Endothelial cell of umbilical vein (primary cell): ENCODE measurements at places on chromosomes 3 and 15. TPM values are rescaled to one million over a fixed set of nuclear protein-coding genes. Genes with fewer than 3 reads are reported as not detected.
A peak's percentile ranks its signal among the peaks of the same experiment; 100 is the strongest.

Gene HIGD2B
- not detected in 2 replicates for total RNA-seq

Gene FHIT
- total RNA-seq, result 2.2 and 3.1 TPM in 2 replicates

Gene MINDY4B
- total RNA-seq, result not detected in 2 replicates

Gene HTR3E
- not detected in 2 replicates for total RNA-seq

Gene ALDH1A3
- total RNA-seq, result 5.8 TPM in 2 replicates

Gene CLSTN2
- total RNA-seq, result 0.38 TPM in 1 of 2 replicates, not detected in the other

Gene TMEM40
- not detected in 2 replicates for total RNA-seq

Gene SH2D7
- not detected in 2 replicates for total RNA-seq

Gene CCDC66
- total RNA-seq, result 20.4 and 20.7 TPM in 2 replicates

Gene CP
- total RNA-seq, result not detected in 2 replicates

Gene NR2F2
- total RNA-seq, result 153 and 182 TPM in 2 replicates

DNA sequence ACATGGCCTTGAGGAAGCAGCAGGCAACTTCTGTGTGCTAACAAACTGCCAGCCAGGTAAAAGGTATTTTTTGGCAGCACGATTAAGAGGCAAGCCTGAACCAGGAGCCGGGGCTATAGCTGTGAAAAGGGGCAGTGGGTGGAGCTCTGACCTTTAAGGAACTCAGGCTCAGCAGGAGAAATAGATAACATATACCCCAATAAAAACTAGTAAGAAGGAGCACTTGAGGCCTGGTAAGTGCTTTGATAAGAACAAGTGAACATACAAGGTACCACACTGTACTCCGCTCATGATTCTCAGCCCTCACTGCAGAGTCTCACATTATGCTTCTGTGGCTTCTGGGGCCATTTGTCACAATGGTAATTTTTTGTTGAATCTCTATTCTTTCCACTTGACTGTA lies 5.4 kb downstream of the FYCO1 start:
- no peak for DNase-seq

GRCh38 chr15:98874773-98875172 lies 132.8 kb downstream of the PGPEP1L start:
- DNase-seq, result no peak

DNA sequence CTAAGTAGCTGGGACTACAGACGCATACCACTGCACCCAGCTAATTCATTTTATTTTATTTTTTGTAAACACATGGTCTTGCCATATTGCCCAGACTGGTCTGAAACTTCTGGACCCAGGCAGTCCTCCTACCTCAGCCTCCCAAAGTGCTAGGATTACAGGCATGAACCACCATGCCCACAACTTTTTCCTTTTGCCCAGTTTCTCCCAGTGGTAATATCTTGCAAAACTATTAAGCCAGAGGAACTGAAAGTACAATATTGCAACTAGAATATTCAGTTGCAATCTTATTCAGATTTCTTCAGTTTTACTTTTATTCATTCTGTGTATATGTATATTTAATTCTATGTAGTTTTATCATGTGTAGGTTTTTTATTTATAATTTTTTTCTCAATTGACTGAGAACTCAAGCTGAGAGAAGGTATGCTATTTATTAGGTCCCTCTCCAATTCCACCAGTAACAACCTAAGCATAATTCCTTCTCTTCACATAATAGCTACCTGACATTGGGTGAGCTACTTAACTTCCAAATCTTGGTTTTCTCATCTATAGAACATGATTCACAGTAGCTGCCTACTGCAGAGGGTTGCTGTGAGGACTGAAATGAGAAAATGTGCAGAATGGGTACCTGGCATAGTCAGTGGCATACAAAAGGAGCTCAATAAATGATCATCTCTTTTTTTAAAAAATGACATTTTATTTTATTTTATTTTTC lies 30.8 kb downstream of the KLHL18 start:
- DNase-seq, result no peak

GRCh38 chr3:171285287-171285686 lies 174.9 kb downstream of the TNIK start:
- DNase-seq, result no peak

- no peak for DNase-seq
Measured at GRCh38 chr3:178272841-178273240, 263.4 kb upstream of the KCNMB2 start.

DNA sequence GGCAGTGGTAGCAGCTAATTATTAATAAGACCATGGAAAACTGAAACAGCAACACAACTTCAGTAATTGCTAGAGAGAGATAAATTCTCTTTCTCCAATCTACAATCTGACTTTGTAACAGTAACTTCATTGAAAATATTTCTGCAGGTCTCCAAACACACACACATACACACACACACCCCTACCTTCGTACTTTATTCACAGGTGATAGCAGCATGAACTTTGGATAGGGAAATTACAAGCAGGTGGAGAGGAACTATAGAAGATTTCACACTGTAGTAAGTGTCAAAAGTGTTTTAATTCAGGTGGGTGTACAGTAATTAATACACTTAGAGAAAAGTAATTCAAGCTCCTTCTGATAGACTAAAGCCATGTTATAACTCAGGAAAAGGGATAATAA lies 587.5 kb downstream of the TUSC7 start:
- DNase-seq, result no peak

DNA sequence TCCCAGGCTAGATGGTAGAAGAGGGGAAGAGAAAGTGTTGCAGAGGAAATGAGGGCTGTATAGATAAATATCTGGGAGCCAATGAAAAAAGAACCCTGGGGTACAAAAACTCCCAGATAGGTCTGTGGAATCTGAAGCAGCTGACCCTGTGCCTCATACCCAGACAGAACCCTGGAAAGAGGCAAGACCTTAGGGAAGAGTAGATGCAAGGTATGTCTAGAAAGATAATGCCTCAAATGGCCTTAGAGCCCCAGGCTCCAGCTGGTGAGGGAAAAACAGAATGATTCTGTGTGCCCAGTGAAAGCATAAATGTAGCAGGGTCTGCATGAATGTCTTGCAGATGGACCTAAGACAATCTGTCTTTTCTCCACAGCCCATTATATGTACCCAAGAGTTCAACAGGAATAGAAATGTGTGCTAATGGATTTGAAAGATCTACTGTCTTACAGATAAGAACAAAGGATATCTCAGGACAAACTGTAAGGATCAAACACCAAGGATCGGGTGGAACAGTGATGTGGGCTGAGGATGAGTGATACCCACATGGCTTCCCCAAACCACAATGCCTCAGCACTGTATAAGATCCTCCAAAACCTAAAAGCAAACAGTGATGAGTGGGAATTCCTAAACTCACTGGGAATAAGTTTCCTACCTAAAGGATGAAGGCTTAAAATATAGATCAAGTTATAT lies 58.8 kb downstream of the NCEH1 start:
- DNase-seq, result no peak

GRCh38 chr3:124838963-124839362 lies 48.2 kb downstream of the ITGB5 start:
- no peak for DNase-seq

GRCh38 chr3:16257309-16257708 lies 7.4 kb downstream of the DPH3 start:
- DNase-seq, result no peak

DNA sequence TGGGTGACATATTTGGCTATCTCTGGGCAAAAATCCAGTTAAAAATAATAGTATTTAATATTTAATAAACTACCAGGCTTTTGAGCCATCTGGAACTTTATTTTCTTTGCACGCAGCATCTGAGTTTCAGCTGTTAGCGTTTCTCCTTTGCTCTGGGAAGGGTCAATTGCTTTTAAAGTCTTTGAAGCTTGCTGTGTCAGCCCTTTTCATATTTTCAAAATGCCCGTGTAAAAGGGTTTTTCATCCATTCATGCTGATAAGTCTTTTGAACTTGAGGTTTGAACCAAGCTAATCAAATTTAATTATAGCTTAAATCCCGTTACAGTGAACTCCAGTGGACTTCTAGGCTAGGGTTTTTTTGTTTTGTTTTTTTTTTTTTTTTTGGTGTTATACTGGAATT lies 79.1 kb downstream of the SLC25A26 start:
- no peak for DNase-seq

GRCh38 chr3:123423031-123423430 lies 25.9 kb downstream of the ADCY5 start:
- no peak for DNase-seq

DNA sequence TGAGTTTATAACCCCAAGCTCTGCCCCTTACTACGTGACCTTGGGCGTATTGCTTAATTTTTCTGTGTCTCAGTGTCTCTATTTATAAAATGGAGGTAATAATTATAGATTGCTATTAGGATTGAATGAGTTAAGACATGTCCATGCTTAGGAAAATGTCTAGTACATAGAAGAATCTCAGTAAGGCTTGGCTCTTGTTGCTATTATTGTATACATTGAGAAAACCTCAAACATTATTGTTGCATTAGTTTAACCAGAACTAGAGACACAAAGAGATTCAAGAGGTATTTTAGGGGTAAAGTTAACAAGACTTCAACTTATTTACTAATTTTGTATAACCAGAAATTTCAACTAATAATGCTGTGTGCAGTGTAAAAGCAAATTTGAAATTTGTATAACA lies 66.7 kb downstream of the MEF2A start:
- no peak for DNase-seq

DNA sequence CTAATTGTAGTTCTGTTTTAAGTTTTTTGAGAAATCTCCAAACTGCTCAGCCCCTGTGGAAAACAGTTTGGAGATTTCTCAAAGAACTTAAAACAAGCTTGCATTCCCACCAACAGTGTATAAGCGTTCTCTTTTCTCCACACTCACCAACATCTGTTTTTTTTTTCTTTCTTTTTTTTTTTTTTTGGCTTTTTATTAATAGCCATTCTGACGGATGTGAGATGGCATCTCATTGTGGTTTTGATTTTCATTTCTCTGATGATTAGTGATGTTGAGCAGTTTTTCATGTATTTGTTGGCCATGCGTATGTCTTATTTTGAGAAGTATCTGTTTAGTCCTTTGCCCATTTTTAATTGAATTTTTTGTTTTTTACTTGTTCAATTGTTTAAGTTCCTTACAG lies 73.1 kb upstream of the COL8A1 start:
- no peak for DNase-seq

DNA sequence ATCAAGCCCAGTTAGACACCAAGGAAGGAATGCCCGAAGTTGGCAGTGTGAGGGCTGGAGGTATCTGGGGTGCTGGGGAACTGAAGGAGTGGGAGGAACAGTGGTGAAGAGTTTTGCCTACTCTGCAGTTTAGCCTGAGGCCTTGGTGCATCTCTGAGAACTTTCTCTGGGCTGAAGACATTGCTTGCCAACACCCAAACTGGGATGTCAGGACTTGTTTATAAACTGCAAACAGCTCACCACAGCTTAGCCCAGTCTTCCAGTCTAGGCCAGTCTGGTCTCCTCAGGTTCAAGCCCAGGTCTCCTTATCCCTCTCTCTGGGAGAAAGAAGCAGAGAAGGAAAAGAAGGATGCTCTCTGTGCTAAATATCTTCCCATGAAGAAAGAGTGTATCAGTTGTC lies 68.0 kb upstream of the BOC start:
- DNase-seq, result no peak

- no peak for DNase-seq
Measured at GRCh38 chr3:194029846-194030245, 106.1 kb upstream of the HES1 start.

- no peak for DNase-seq
Measured at GRCh38 chr3:25182794-25183193, 245.3 kb upstream of the RARB start.

DNA sequence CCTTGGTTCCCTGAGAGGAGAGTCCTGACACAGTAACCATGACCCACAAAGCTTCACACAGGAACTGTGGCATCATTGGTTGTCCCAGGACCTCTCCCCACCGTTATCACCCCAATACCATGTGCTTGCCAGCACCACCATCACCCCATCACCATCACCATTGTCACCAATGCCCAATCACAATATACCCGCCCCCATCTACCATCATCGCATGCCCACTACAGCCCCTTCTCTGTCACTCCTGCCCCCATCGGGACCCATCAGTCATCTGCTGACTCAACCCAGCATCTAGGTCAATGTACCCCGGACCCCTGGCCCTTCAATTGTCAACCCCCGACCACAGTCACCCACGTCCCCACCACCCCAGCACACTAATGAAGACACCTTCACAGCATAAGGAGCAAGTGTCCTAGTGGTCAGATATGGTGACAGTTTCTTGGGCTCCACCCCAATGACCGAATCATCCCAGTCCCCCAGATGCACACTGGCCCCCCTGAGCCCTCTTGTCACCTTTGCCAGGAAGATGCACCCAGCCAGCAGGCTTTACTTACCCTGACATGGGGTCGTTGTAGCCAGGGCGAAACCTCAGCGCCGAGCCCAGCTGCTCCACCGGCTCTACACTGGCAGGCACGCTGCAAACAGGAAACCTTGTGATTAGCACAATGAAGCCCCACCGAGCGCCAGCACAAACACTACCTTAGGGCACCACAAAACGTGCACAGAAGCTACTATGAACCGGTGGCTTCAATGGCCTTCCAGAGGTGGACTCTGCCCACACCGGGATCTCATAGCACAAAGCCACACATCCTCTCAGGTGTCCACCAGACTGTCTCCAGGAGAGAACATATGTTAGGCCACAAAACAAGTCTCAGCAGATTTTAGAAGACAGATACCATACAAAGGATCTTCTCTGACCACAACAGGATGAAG lies 25.1 kb downstream of the SHISA5 start:
- peak; percentile 31 for DNase-seq

DNA sequence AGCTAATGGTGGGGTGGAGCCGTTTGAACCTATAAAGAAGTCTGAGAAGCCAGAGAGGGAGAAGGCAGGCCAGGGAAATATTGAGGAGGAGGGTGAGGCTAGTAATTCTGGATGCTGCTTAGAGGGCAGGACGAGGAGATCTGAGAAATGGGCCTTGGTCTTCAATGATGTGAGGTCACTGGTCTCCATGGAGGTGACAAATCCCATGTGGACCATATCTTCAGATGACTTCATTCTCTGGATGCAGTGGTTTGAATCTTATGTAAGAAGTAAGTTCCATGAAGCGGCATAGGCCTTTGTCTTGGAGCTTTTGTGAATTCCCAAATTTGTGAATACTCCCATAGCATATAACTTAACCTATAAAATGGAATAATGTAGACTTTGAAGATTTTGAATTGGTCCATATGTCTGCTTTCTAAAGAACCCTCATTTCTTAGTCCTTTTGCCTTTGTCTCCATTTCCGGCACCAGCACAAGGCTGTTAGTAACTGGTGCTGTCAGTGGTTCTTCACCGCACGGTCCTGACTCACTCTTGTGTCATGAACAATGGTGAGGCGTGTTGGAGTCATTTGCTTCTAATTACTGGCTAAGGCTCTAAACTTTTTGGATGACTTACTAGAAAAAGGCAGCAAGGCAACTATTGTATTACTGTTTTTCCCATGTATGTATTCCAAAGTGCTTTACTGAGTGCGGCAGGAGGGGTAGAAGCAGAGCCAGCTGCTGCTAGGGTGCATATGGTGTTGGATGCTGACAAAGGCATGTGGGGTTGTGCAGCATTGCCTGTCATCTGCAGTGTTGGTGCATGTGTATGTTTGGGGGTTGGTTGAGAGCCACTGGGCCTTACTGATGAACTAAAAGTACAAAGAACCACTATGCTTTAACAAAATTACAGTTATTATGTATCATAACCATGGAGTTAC lies 279.3 kb upstream of the C2CD4B start:
- no peak for DNase-seq

GRCh38 chr3:70806556-70806955 lies 494.1 kb upstream of the MDFIC2 start:
- no peak for DNase-seq

GRCh38 chr3:37544869-37545352 lies 316.8 kb upstream of the CTDSPL start:
- DNase-seq, result no peak
